ENCODE measurements at places on chromosomes 5 and 9.

- DNase-seq = no peak
These were observed 35.0 kb upstream of the SEMA4D start for GRCh38 chr9:89532944-89533343.

DNA sequence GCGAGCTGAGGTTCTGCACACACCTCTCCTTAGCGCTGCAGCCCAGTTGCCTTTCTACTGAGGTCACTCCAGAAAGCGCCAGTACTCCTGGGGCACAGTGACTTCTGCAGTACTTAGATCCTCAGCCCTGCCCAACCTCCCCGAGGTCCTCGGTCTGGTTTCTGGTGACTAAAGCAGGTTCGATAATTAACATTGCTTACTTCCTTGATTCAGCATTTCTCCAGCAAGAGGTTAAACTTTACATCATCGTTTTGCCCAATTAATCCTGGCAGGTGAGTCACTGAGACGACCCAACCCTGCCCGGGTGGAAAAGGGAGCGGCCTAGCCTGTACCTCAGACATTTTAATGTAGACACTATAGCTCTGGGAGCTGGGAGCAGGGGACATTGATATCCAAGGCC lies 77.6 kb downstream of the PLAC8L1 start:
- DNase-seq = no peak

DNA sequence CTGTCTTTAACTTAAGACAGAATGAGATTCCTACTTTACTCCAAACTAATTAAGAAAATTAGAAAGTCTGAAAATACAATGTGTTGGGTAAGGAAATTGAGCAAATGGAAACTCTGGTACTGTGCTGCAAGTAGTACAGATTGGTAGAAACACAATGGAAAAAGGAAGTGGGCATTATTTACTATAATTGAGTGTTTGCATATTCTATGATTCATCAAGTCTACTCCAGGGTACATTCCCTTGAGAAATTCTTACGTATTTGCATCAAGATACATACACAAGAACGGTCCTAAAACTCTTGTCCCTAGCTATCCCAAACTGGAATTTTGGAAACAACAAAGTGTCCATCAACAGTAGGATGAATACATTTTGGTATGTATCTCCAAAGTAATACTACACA lies 123.5 kb upstream of the TARS1 start:
- DNase-seq = no peak

DNA sequence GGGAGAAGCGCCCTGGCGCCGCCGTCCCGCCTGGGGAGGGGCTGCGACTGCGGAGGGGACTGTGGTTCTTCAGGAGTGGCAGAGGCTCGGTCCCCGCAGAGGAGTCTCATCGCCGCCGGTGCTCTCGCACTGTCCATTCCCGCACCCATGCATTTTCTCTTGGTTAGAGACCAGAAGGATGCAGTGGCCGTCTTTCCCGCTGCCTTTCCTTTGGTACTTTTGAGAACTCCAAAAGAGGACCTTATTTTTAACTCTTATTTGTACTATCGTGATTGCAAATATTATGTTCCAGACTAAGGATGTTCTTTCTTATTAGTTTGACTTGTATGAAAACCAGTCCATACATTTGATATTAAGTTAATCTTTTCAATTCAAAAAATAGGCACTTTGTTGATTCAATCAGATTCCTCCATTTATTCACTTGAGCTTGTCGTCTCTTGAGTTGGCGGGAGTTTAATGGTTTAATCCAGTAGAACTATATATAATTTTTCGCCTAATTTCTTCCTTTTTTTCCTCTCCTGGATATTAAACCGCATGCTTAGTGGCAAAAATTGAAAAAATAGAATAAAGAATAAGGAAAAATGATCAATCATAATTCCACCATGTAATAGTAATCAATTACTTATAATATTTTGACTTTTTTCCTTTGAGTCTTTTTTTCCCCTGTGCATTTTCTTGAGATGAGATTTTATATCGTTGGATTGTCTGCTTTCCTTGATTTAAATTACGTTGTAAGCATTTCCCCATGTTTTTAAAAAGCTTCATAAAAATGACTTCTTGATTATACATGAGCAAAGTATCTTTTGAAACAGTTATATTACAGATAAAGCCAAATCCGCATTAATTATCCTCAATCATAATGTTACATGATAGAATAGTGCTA lies 861 bp downstream of the ZFYVE16 start:
- DNase-seq = peak; percentile 58

GRCh38 chr9:80605129-80605528 lies 1033.4 kb downstream of the TLE4 start:
- DNase-seq = no peak

GRCh38 chr5:79704553-79704952 lies 14.9 kb downstream of the CMYA5 start:
- DNase-seq = no peak

- no peak for DNase-seq
These were observed 746 bp downstream of the NKX2-5 start for GRCh38 chr5:173234129-173234790.

- DNase-seq = no peak
These were observed 1075.1 kb downstream of the NR2F1-AS1 start for GRCh38 chr5:92505925-92506324.

DNA sequence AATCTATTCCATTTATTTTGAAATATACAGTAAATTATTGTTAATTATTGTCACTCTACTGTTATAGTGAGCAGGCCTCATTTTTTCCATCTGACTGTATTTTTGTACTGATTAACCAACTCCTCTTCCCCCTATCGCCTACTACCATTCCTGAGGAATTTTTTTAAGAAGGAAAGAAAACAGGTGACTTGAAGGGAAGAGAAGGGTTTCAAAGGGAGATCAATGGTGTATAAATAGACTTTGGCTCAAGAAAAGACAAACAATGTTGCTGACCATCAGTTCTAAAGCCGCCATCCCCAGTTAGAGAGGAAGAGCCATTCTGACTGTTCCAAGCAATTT lies 69.7 kb downstream of the BAAT start:
- DNase-seq = no peak

DNA sequence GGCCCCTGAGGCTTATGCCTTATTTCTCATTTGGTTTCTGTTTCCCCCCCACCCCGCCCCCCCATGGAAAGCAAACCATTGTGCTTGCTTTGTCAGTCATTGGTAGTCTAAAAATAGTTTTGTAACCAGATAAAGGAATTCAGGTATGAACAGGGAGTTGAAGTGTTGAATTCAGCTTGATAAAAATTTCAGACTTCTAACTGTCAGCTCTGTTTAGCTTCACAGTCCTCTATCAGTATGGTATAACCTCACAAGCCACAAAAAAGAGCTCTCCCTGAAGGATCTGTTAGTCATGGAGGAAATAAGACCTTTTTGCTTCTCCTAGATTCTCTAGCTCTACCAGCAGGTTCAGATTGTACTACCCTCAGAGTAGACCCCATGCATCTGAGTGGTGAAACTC lies 378.1 kb downstream of the TMEM38B start:
- no peak for DNase-seq

- no peak for DNase-seq
These were observed 111.0 kb downstream of the KLHL3 start for GRCh38 chr5:137624786-137625349.

DNA sequence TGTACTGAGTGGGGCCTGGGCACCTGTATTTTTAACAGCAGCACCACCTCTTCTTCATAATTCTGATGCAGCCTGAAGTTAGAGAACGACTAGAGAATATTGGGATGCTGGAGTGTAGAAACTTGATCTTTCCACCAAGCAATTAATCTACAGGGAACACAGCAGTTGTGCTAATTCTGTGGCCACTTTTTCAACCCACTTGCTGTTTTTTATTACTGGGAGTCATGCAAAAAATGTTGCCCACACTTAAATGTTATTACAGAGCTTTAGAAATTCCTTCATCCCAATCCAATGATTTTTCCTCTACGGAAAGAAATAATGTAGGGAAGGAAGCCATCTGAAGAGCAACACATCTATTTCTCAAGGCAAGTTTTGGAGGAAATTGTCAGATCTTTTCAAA lies 190.9 kb upstream of the TUT7 start:
- no peak for DNase-seq

DNA sequence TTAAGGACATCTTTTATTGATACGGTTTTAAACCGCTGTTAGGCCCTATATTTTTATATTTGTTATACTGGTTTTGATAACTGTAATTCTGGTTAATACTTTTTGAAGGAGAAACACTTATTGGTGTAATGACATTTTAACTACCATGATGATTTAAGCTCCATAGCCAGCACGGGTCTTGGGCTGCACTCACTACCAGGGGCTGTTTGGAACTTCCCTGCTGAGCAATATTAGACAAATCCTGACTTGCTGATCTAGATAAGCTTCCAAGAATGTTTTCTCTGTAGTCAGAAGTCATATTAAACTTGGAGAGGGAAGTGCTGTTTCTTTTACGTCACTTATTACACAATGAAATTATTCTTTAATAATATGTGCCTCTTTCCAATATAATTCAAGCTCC lies 540.0 kb upstream of the GRAMD2B start:
- DNase-seq = no peak

GRCh38 chr5:343461-344401 lies 22.2 kb downstream of the AHRR start:
- DNase-seq = peak; percentile 74

DNA sequence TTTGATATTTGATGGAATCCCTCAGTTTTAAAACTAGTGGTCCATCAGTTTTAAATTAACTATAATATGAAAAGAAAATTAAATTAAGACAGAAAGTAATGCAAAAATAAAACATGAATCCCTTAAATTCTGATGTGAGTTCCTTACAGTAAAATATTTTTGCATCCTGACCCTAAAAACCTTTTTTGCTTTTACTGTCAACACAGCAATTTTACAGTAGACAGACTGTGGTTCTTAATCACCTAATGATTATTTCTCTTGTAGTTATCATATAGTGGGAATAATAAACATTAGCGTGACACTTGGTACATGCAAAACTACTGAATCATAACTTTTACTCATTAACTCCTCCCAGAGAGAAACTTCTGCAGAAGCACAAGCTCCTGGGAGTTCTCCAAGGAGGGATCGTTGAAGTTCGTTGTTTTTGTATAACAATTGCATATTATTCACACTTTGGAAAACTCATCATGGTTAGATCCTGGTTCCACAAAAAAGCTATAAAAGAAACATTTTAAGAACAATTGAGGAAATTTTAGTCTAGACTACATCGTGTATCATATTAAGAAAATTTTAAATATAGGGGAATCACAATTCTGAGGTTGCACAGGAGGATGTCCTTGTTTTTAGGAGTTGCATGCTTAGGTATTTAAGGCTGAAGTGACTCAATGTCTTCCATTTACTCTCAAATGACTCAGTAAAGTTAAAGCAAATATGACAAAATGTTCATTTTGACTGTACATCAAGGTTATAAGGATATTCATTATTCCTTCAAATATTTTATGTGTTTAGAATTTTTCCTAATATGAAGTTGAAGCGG lies 88.2 kb upstream of the NIPAL4 start:
- no peak for DNase-seq

GRCh38 chr5:180334176-180334575 lies 19.0 kb downstream of the GFPT2 start:
- no peak for DNase-seq

GRCh38 chr5:22372376-22372775 lies 480.8 kb downstream of the CDH12 start:
- no peak for DNase-seq

- DNase-seq = no peak
These were observed 66.2 kb downstream of the IZUMO3 start for GRCh38 chr9:24479361-24480059.

DNA sequence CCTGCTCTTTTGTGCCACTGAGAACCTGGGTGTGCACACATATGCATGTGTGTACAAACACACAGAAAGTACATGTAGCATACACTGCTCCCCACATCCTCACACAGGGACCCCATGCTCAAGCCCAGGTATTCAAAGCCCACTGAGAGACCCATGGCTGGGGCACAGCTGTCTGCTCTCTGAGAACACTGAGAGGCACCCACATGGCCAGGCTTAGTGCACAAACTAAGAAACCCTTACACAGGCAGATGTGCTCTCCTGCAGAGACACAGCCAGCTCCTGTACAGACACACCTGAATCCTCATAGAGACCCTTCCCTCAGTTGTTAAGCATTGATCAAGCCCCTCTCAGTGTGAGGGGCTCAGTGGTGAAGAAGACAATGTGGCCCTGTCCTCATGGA lies 92.5 kb downstream of the CACNA1B start:
- no peak for DNase-seq

GRCh38 chr5:59786334-59786805 lies 107.2 kb downstream of the PDE4D start:
- no peak for DNase-seq

DNA sequence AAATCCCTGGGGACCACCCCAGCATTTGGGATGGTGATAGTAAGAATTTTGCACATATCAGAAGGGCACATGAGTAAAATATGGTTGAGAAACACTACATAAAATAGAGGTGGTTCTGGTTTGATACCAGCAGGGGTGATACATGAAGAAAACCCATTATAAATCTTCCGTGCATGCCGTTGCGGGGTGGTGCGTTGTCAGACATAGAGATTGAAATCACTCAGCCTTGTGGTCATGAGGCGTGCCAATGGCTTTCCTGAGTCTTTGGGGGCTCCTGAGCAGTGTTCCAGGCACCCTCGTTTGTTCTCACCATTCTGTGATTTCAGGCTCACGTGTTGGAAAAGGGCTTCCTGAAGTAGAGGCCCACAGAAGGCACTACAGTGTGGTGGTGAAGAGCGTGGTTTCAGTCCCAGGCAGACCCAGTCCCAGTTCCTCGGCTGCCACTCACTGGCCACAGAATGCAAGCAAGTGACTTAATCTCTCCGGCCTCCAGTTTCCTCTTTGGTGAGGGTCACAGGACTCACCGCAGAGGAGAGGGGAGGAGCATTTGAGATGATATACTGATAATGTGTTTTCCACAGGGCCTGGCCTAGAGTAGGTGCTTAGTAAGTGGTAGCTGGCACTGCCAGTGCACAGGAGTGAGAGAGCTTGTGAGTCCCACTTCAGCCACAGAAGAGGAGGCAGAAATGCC lies 20.5 kb upstream of the GLRX start:
- peak; percentile 83 for DNase-seq

DNA sequence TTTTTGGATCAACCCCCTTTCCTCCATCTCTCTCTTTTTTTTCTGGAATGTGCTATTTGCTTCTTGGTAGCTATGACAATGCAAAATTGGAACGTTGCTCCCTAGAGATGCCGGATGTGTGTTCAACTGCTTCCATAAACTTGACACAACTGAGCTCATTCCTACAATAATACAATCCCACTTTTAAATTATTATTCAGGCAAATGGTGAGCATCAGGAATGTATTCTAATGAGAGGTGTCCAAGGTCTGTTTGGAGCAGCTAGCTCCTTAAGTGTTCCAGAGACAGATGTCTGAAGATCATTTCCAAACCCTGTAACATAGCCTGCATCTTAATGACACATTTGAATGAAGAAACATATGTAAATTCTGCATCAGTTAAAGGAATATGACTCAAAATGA lies 518.4 kb downstream of the TAF11L14 start:
- no peak for DNase-seq

- DNase-seq = no peak
These were observed 60.7 kb downstream of the COL27A1 start for GRCh38 chr9:114216081-114216480.

Data from activated CD4-positive, alpha-beta T cell treated with anti-CD3 and anti-CD28 coated beads for 36 hours (primary cell).